ENCODE measurements at places on chromosomes 1 and 21.

- no peak for DNase-seq
These were observed 39.2 kb downstream of the HLX start for GRCh38 chr1:220918285-220918951.

GRCh38 chr1:22551591-22551990 lies 11.7 kb upstream of the EPHA8 start:
- no peak for DNase-seq

- DNase-seq, result no peak
These were observed 137.0 kb upstream of the DPT start for GRCh38 chr1:168865850-168866620.

DNA sequence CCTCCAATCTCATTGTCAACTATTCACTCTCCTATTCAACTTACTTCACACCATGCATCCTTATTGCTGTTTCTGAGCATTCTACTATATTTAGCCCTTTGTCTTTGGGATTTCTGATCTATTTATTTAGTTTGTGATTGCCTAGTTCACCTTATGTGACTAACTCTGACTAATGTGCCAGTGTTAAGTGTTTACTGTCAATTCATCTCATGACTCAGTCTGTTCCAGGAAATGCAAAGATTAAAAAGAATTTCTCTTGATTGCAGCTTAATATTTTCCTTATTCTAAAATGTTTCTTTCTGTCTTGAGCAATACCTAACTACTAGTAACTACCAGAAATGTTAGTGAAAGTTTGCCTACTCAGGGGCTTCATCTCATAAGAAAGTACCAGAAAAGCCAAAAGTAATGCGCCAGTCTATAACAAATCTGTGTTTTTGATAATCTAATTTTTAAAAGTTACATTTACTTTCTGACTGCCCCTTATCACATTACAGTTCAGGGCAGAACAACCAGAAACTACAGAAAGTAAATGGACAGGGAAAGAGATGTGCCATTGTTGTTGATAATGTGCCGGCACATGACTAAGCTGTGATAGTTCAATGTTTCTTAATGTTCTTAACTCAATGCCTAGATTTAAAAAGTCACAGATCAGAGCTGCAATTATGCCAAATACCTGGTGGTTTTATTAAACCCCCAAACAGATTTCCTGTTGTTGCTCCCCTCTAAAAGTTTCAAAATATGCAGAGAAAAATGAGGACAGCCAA lies 556.5 kb downstream of the PTBP2 start:
- DNase-seq, result no peak

- no peak for DNase-seq
These were observed 92.5 kb upstream of the LRRC8D start for GRCh38 chr1:89728381-89728780.

DNA sequence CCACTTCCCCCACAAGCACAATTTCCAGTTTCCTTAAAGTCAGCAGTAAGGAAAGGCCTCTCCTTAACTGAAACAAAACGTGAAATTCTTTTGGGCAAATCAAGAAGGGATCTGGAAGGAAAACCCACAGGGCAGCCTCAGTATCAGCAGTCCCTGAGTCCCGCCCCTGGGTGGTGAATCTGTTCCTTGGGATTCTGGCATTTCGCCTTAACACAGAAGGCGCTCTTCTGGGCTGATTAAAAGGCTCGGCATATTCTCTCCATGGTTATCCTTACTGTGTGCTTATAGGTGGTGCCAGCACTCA lies 12.2 kb upstream of the RAB4A start:
- DNase-seq, result no peak

GRCh38 chr1:51417496-51418383 lies 87.4 kb upstream of the TTC39A start:
- no peak for DNase-seq

DNA sequence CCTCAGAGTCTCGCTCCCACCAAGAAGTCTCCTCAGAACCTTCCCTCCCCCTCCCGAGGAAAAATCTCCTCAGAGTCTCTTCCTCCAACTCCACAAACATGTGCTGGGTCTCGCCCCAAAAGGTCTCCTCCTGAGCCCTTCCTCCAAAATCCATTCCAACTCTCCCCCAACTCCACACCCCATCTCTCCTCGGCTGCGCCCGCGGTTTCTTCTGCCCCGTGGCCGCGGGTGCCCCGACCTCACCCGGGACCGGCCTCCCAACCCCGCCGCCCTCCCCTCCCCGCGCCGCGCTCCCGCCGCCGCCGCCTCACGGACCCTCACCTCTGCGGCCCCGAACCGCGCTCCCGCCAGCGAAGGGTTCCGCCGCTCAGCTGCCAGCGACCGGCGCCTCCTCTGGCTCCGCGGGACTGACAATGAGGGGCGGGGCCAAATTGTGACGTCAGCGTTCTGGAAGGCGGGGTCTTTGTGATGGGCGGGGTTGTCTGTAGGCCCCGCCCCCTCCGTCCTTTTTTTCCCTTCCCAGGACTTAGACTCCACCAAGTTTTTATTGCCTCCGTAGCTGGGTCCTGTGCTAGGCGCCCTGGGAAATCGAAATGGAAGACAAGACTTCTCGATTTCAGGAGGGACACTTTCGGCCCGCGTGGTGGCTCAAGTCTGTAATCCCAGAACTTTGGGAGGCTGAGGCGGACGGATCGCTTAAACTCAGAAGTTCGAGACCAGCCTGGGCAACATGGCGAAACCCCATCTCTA lies at the start of gene LUZP1:
Gene LUZP1, minus strand, starts transcription at position 412 of the 750 bp plus-strand sequence.
- DNase-seq, result peak; percentile 58

- DNase-seq, result no peak
These were observed 866.3 kb upstream of the B3GALT2 start for GRCh38 chr1:194052514-194053338.

DNA sequence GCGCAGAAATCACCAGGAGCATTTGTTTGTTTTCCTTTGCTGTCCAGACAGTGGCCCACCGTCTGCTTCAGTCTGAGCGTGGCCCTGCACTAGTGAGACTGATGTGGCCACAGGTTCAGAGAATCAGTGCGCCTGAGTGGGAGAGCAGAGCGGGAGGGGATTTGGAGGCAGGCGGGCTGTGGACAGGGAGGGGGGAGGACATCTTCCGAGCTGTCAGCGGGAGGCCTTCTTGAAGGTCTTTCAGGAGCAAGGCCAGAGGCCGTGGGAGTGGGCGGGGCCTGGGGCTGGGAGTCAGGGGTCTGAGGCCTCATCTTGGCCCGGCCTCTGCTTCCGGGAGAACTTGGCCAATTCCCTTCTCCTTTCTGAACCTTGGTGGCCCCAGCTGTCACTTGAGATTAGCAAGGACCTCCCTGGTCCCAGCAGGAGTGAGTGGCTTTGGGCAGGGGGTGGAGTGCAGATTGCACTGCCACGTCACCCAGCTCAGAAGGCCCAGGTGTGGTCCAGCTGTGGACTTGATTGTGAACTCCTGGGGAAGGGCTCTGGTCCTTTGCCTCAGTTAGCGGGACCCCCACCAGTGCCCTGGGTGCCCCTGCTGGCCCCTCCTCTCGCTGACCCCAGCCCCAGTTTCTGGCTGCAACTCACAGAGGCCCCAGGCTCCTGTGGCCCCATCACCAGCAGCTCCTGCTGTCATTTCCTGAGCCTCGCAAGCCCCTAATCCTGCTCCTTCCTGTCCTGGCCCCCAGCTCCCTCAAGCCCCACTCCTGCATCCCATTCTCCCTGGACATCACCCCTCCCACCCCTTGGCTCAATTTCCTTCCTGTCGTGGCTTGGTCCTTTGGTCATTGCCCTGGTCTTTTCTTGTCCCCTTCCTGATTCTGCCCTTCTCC lies 8.4 kb downstream of the TNFRSF1B start:
- peak; percentile 25 for DNase-seq

DNA sequence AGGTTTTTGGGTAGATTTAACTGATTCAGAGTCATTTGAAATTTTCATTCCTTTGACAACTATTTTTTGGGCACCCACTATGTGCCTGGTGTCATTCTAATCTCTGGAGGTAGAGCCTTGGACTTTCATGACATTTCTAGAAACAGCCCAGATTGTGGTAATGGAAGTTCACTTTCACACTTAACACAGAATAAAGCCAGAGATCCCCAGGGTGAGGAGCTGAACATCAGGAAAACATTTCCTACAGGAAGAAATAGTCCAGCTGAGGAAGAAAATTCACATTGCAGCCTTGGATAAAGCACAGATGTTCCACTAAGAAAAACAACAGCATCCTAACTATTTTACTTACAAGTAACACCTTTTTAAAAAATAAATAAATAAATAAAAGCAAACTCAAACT lies 102.4 kb upstream of the KRTAP19-8 start:
- no peak for DNase-seq

DNA sequence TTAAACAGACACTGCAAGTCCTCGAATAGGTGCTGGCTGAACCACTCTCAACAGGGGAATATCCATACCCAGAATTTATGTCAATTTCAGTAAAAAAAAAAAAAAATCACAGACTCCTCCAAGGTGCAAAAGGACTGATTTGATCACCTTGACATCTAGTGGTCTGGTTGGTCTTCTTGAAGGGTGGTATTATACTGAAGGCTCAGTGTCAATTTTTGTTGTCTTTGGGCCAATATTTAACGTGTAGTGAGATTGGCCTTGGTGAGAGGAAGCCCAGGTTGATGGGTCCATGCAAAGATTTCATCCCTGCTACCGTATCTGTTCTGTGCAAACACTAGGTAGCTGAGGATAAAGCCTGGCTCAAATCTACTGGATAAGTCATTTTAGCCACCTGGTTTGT lies 4.0 kb upstream of the GBP5 start:
- DNase-seq, result no peak

- DNase-seq, result no peak
These were observed 62.6 kb upstream of the C1orf105 start for GRCh38 chr1:172357753-172358385.

DNA sequence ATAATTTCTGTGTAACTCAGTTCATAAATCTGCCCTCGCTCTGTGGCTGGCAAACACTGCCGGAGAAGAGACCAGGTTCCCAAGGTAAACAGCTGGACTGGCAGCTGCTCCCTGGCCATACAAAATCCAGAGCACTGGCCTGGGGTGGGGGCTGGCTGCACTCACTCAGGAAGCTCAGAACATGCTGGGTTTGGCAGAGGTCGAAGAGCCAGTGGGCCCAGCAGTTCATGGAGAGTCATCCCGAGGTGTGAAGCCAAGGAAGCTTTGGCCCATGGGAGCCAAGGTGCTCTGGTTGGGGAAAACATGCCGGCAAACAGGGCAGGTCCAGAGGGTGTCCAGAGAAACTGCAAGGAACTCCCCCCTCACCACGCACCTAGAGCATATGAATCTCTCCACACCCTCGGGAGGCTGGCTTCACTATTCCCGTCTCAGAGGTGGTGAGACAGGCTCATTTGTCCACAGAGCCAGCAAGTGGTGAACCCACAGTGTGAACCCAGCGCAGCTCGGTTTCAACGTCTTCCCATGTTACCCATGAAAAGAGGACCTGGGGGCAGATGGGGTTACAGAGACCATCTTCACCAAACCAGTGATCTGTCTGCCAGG lies 102.4 kb downstream of the DMRTB1 start:
- DNase-seq, result no peak

- peak; percentile 39 for DNase-seq
These were observed 460.2 kb downstream of the KIF26B start for GRCh38 chr1:245615001-245615400.

- DNase-seq, result no peak
These were observed 43.4 kb upstream of the GPR88 start for GRCh38 chr1:100494393-100495084.

GRCh38 chr1:166167572-166167925 lies 748 bp upstream of the FAM78B start:
- DNase-seq, result no peak

DNA sequence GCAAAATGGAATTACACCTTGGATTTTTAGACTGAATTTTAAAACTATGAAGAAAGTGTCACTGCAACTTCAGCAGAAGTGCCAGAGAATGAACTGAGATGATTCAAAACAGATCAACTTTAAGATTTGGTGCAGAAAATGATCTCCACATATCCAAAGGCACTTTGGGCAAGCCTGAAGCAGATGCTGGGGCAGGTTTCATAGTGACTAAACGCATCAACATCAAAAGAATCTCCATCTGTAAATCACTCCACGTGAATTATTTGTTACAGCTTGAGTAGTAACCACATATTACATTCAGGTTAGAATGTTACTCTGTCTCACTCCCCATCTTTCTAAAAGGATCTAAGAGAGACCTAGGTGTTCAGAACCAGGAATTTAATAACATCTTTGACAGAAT lies 329.0 kb upstream of the ESRRG start:
- no peak for DNase-seq

GRCh38 chr1:3831689-3832088 lies 25.3 kb downstream of the CEP104 start:
- no peak for DNase-seq

- DNase-seq, result no peak
These were observed 1.6 kb downstream of the PBX1 start for GRCh38 chr1:164560556-164560955.

DNA sequence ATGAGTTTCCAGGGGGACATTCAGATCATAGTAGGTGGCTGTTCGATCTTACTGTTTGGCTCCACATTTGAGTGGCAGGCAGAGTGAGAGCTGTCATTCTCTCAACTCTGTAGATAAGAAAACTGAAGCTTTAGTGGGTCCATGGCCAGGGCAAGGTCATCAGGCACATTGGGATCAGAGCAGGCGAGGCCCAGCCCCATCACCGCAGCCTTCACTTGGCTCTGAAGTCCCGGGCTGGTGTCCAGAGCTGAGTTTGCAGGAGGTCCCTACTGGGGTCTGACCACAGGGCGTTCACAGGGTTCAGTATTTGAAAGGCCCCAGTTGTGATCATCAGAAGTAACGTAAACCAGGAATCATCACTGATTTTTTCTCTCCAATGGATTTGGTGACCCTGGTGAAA lies 76.7 kb downstream of the OBSCN start:
- DNase-seq, result no peak

- no peak for DNase-seq
These were observed 16.7 kb downstream of the STYXL2 start for GRCh38 chr1:167110586-167110985.

DNA sequence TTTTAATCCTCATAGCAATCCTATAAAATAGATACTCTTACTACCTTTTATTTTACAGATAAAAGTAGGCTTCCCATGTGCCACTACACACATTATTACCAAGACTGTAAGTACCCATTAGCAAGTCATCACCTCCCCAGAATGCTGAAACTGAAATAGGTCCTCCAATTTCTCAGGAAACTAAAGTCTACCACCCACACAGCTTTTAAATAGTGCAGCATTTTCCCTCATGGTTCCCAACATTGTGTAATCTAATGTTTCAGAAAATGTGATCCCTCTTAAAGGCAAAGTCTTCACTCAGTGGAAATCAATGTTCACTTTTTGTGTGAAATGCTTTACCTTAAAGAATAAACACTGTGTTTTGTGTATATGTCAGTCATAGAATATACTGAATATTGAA lies 356.5 kb downstream of the GPATCH2 start:
- no peak for DNase-seq

GRCh38 chr1:191609305-191609704 lies 549.0 kb upstream of the RGS18 start:
- no peak for DNase-seq

- no peak for DNase-seq
These were observed 373.7 kb upstream of the C1orf174 start for GRCh38 chr1:4273747-4274146.

- DNase-seq, result no peak
These were observed 1.5 kb upstream of the NHLH1 start for GRCh38 chr1:160365325-160365724.

DNA sequence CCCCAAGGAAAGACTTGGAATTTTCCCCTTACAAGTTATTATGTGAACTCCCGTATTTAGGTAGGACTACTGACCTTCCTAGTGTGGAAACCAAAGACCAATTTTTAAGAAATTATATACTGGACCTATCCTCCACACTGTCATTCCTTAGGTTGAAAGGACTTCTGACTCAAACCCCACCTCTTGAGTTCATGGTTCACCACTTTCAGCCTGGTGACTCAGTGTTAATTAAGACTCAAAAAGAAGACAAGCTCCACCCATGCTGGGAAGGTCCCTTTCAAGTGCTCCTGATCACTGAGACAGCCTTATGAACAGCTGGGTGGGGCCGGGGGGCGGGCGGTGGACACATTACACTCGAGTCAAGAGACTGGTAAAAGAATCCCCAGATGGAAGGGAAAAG lies 113.2 kb downstream of the LRRC53 start:
- no peak for DNase-seq

Measured in MV-4-11 (cell line).